ENCODE measurements at places on chromosomes 3 and 15. TPM values are rescaled to one million over a fixed set of nuclear protein-coding genes. Genes with fewer than 3 reads are reported as not detected.

- DNase-seq, result no peak
These were observed 82.7 kb downstream of the SLC25A26 start for GRCh38 chr3:66303491-66303901.

- peak; percentile 82 for DNase-seq
These were observed 710 bp downstream of the TJP1 start for GRCh38 chr15:29821416-29822099.

DNA sequence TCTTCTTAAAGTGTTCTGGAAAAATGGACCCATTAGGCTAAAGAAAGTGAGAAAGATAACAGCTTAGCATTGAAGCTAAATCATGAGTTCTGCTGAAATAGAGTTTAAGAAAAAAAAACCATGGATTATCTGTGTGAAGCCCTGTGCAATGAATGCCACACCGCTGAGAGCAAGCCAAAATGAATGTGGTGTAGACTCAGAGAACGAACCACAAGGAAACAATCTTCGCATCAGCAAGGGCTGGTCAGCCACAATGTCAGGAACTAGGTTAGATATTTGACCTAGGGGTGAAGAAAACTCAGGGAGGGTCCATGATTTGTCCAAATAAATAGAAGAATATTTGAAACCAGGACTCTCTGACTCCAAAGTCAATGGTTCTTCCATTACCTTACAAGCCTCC, 91.4 kb upstream of the MEX3B start:
- no peak for DNase-seq

- no peak for DNase-seq
These were observed 61.6 kb downstream of the OSTN start for GRCh38 chr3:191260431-191261303.

GRCh38 chr3:176873261-176873660, 324.0 kb downstream of the TBL1XR1 start:
- DNase-seq, result no peak

Gene EOMES
- total RNA-seq, result 0.31 TPM

Gene ARPP21
- total RNA-seq, result 89.8 TPM

DNA sequence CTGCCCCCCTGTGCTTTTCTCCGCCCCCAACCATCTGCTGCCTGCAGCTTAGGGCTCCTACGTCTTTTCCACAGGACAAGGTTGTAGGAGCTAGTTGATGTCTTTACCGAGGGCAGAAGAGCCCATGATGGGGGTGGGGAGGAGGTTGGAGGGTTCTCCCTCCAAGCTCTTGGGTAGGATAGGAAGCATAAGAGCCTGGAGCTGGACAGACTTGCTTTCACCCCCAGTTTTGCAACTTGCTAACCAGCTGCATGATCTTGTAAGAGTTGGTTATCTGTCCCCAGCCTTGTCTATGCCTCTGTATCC, 856 bp downstream of the ABCF3 start:
- no peak for DNase-seq

DNA sequence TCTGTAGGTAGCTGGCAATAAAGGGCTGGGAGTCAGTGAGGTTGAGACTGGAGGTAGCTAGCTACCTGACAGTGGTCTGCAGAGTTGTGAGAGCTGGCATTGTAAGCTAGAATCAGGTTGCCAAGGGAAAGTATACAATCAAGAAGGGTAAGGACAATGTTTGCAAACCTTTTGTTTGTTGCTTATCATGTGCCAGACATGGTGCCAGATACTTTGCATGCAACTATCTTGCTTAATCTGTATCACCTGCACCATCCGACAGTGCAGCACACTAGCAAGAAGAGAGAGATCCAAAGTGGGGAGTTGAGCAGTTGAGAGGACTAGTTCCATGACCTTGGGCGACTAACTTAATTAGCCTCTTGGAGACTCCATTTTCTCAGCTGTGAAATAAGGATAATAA, 236.4 kb downstream of the PDCD6IP start:
- DNase-seq, result no peak

GRCh38 chr3:194277786-194278130, 73.4 kb downstream of the CPN2 start:
- peak; percentile 87 for DNase-seq
